G401 (cell line): ENCODE measurements at places on chromosomes 2 and 18.

GRCh38 chr18:55576001-55576400 is 12.0 kb downstream of the TCF4 start:
- DNase-seq = no peak

DNA sequence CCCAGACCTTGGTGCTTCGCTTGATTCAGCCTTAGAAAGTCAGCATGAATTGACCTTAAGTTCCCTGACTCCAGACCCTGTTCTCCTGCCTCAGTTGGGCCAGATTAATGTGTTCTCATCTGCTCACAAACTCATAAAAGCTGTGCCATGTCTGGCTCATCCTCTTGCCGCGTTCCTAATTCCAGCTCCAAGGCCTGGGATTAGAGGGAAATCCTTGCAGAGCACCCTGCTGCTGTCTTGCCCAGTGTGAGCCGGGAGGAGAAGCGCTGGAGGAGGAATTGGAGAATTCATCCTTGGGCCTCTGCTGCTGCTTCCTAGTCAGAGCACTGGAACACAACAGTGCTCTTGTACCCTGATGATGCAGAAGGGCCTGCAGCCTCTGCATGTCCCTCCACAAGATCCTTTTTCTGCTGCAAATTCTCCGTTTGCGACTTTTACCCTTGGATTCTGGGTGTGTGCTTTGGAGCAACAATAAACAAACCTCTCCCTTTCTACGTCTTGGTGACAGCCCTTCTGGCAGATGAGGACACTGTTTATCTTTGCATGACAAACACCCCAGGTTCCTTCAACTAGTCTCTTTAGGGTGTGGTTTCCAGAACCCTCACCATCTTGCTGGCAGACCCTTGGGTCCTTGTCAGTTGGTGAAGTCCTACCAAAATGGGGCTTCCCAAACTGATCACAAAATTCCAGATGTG is 46.9 kb upstream of the CNGA3 start:
- DNase-seq = no peak

GRCh38 chr18:805008-805754 is 6.9 kb downstream of the YES1 start:
- DNase-seq = no peak

GRCh38 chr2:133667085-133667484 is 98.8 kb upstream of the NCKAP5 start:
- DNase-seq = no peak

DNA sequence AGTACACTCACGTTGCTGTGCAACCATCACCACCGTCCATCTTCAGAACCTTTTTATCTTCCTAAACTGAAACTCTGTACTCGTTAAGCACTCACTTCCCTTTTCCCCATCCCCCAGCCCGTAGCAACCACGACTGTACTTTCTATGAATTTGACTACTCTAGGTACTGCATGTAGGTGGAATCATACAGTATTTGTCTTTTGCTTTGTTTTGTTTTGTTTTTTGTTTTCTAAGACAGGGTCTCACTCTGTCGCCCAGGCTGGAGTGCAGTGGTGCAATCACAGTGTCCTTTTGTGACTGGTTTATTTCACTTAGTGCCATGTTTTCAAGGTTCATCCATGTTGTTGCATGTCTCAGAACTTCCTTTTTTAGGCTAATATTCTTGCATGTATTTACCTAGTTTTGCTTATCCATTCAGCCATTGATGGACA is 7.0 kb upstream of the TYMS start:
- DNase-seq = no peak

GRCh38 chr2:153268941-153269461 is 209.6 kb downstream of the RPRM start:
- no peak for DNase-seq
